Osteocyte (in vitro differentiated cells): ENCODE measurements at places on chromosomes 11 and 22. TPM values are rescaled to one million over a fixed set of nuclear protein-coding genes. Genes with fewer than 3 reads are reported as not detected.

DNA sequence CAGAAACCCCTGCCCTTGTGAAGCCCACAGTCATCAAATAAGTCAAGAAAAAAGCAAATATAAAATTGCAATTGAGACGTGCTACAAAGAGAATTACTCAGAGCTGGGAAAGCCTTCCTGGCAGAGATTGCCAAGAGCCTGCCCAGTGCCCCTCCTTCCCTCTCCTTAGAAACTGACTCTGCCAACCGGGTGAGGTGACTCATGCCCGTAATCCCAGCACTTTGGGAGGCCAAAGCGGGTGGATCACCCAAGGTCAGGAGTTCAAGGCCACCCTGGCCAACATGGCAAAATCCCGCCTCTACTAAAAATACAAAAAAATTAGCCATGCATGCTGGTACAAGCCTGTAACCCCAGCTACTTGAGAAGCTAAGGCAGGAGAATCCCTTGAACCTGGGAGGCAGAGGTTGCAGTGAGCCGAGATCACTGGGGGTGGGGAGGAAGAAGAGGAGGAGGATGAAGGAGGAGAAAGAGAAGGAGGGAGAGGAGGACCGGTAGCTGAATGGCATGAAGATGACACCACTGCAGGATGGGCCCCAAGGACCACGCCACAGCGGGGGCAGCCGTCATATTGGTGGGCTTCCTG is 76.1 kb upstream of the RTL6 start:
- no peak for DNase-seq

- DNase-seq, result no peak
Measured at GRCh38 chr11:104327861-104328511, 164.0 kb upstream of the PDGFD start.

Gene CATSPERZ
- total RNA-seq, result not detected in 2 replicates

GRCh38 chr22:34198976-34199375 is 278.7 kb upstream of the LARGE1 start:
- no peak for DNase-seq

Gene ANO1
- total RNA-seq, result not detected in 2 replicates

GRCh38 chr22:22968366-22968765 is 80.8 kb downstream of the IGLL5 start:
- no peak for DNase-seq

Gene PANX3
- total RNA-seq, result not detected in 2 replicates

DNA sequence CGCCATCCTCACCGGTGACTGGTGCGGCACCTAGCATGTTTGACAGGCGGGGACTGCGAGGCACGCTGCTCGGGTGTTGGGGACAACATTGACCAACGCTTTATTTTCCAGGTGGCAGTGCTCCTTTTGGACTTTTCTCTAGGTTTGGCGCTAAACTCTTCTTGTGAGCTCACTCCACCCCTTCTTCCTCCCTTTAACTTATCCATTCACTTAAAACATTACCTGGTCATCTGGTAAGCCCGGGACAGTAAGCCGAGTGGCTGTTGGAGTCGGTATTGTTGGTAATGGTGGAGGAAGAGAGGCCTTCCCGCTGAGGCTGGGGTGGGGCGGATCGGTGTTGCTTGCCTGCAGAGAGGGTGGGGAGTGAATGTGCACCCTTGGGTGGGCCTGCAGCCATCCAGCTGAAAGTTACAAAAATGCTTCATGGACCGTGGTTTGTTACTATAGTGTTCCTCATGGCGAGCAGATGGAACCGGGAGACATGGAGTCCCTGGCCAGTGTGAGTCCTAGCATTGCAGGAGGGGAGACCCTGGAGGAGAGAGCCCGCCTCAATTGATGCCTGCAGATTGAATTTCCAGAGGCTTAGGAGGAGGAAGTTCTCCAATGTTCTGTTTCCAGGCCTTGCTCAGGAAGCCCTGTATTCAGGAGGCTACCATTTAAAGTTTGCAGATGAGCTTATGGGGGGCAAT is 1.1 kb downstream of the NEAT1 start:
- peak; percentile 74 for DNase-seq
